ENCODE measurements at places on chromosomes 12 and 14.

DNA sequence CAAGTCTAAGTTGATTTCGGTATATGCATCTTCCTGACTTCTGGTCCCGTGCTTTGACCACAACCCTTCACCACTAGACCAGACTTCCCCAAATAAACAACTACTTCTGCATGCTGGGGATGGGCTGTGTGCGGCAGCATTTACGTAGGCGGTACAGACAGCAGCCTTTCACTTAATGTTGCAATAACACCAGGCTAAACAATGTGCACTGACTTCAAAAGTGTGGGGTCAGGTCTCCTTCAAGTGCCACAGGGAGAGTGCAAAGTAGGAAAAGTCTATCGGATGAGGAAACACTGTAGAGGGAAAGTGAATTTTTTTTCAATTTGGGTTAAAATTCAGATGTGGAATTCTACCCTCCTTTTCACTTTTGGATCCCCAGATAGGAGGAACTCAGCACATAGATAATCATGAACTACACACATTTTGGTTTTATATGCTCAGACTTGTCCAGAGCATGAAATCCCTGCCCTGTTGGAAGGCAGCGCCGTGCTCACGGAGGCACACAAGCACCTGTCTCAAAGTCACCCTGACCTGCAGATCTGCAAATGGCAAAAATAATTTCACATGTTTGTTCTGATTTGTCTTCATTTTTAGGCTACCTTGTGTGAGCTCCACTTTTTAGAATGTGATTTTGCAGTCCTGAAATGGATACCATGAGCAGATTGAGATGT, 3.6 kb upstream of the FOS start:
- DNase-seq: no peak

DNA sequence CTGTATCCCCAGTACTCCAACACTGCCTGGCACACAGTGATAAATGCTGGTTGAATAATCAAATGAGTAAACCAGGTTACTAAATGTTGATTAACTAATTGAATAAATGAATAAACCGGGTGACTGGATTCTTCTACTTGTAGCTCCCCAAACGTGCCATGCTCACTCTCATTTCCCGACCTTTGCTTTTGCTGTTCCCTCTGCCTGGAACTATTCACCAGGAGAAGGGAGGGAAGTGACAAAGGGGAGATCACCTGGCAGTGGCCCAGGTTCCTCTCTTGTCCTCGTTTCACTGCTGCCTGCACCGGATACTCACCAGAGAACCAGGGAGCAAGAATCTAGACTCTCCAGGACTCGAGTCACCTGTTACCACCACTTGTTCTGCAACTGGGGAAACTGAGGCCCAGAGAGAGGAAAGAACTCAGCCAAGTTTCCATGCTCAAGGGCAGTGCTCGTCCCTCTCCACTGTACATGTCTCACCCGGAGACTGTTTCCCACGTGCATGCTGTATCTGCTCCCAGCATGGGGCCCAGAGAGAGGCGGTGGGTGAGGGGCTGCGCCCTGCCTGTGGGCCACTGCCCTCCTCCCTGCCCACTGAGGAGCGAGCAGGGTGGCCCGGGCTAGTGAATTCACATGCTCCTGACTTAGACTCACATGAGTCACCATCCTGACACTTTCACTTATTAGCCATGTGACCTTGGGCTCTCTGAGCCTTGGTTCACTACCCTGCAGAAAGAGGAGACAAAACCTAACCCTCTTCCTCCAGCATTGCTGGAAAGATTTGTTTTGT, 17.7 kb upstream of the POP5 start:
- peak; percentile 53 for DNase-seq

DNA sequence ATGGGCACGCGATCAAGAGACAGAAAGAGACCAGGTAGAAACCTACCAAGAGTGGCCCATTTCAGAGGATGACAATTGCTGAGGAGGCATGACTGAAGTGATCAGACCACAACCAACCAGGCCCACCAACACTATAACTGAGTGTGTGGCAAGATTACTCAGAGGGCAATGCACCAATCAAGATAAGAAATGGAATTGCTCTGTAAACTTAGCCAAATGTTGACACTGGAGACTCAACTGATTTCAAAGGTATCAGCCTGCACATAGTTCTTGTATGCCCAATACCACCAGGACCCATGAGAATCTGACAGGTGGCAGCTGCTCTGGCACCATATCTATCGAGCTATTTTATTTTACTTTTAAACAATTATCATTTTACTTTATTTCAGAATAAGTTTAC, 128.9 kb downstream of the FOXN3 start:
- no peak for DNase-seq

DNA sequence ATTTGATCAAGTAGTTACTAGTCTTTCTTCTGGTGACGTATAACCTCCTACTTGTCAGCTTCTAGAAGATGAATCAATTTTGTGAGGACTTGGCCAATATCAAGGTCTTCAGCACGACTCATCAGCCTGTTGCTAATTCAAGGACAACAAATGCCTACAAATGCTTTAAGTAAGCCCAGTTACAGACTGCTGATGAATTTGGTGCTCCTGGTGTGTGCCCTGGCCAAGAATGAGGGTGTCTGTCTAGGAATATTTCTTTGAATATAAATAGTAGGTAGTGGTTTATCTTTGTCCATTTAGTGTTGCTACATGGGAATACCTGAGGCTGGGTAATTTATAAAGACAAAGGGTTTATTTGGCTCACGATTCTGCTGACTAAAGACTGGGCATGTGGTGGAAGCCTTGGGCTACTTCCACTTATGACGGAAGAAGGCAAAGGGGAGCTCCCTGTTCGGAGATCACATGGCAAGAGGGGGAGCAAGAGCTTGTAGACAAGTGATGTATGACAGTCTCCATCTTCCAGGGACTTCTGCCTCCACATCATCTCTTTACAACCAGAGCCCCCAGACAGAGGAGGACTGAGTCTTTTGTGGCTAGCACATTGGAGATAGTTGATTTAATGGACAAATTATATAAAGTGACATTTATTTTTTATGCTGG, 180.2 kb downstream of the CRADD start:
- no peak for DNase-seq

- DNase-seq: no peak
These were observed 13.6 kb downstream of the ARHGEF40 start for GRCh38 chr14:21083565-21084325.

DNA sequence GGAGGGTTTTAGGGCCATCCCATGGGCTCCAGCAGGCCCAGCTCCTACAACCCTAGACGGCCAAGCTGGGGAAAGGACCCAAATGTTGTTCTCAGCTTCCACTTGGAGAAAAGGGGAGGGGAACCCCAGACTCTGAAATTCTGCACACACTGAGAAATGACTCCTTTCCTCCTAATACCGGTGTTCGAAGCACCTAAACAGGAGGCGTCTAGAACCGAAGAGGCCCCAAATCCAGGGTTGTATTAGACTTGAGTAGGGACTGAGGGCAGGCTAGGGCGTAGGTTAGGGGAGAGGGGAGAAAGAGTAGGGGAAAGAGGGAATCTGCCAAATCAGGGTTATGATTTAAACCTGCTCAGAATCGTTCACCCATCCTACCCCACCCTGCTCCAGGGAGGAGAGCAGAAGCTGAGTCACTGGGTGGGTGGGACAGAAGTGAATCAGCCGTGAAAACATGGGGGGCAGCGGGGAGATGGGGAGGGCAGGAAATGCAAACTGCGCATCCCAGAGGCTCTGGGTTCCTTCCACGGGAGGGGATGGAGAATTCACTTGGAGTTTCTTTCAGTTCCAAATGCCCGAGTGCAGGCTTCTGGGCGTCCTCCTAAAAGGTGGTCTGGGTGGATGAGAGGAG, 1.0 kb downstream of the IGFBP6 start:
- DNase-seq: peak; percentile 26

DNA sequence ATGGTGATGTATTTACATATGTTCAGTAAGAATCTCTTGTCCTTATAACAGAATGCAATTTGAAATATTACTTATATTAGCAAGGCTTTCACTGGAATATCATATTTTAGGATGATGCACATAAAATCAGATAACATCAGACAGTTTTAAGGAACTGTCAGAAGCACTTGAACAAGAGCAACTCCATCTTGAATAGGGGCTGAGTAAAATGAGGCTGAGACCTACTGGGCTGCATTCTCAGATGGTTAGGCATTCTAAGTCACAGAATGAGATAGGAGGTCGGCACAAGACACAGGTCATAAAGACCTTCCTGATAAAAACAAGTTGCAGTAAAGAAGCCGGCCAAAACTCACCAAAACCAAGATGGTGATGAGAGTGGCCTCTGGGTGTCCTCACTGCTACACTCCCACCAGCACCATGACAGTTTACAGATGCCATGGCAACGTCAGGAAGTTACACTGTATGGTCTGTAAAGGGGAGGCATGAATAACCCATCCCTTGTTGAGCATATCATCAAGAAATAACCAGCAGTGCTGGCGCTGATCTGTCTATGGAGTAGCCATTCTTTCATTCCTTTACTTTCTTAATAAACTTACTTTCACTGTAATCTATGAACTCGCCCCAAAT, 27.6 kb upstream of the ETV6 start:
- peak; percentile 32 for DNase-seq

- no peak for DNase-seq
These were observed 281.8 kb downstream of the EGLN3 start for GRCh38 chr14:33669111-33669510.

GRCh38 chr14:95515596-95516552, 576 bp downstream of the SYNE3 start:
- DNase-seq: peak; percentile 89

DNA sequence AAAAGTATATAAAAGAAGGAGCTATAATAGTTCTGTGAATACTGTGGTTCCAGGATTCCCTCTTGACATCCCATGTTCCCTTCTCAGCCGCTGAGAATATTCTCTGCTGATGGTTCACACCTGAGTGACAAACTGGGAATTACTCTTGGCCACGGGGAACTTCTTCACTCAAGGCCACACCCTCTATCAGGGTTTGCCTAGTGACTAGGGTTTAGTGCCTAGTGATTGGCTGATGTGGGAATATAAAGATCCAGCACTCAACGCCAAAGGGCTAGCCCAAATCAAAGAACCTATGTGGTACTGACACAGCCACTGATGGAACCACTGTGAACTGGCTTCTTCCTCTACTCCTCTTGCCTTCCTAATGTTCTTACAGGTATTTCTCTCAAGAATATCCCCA, 248.4 kb downstream of the ASCL1 start:
- DNase-seq: no peak

DNA sequence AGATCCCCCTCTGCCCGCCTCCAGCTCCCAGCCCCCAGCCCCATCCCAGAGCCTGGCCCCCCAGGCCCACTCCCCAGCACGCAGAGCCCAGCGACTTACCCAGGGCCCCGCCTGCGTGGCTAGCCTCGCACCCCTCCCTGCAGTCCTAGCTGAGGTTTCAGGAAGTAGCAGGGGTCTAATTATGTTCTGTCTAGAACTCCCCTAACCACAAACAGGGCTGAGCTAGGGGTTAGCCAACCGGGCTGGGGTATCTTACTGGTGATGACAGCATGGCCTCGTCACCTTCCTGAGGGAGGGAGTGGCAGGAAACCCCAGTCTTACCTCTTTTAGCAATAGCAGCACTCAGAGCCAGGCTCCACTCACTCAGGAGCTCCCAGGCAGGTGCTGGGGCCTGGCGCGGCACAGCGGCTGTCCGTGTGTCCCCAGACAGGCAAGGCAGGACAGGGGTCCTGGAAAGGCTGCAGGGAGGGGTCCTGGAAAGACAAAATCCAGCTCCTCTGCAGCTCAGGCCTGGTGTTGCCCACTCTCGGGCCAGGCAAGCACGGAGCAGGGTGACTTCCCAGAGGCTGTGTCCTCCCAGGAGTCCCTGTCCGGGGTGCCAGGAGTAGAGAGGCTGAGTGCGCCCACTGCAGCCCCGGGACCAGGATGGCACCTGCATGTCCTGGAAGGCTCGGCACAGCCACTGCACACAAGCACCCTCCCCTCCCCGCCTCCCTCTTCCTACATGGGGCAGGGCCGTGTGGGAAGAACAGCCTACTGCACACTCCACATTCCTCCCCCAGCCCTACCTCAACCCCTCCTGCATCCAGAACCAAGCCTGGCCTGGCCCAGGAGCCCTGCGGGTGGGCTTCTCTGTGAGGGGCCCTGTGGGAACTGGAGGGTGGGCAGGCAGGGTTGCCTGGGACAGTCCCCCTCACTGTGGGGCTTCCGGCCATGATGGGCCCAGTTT, at the start of gene GPR132:
Gene GPR132 (minus strand): TSS at position 151 of the 949 bp plus-strand sequence. CDS start 10,010 bp downstream, outside the sequence.
- DNase-seq: peak; percentile 93

- no peak for DNase-seq
These were observed 67.4 kb downstream of the ADGRD1 start for GRCh38 chr12:131021154-131021541.

DNA sequence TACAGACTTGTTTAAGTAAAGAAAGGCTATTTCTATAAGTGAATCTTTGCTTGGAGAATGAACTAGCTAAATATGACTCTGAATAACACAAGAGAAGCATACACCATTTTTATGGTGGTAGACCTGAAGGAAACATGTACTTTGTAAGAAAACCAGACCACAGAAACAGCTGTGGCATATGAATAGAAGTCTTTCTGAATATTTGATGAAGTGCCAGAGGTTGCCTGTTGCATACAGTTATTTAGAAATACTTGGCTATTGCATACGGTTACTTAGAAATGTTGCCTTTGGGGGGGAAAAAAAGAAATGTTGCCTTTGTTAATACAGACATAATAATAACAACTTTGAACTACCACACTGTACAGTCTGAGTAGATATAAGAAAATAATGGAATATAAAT, 16.8 kb upstream of the LEMD3 start:
- DNase-seq: no peak

DNA sequence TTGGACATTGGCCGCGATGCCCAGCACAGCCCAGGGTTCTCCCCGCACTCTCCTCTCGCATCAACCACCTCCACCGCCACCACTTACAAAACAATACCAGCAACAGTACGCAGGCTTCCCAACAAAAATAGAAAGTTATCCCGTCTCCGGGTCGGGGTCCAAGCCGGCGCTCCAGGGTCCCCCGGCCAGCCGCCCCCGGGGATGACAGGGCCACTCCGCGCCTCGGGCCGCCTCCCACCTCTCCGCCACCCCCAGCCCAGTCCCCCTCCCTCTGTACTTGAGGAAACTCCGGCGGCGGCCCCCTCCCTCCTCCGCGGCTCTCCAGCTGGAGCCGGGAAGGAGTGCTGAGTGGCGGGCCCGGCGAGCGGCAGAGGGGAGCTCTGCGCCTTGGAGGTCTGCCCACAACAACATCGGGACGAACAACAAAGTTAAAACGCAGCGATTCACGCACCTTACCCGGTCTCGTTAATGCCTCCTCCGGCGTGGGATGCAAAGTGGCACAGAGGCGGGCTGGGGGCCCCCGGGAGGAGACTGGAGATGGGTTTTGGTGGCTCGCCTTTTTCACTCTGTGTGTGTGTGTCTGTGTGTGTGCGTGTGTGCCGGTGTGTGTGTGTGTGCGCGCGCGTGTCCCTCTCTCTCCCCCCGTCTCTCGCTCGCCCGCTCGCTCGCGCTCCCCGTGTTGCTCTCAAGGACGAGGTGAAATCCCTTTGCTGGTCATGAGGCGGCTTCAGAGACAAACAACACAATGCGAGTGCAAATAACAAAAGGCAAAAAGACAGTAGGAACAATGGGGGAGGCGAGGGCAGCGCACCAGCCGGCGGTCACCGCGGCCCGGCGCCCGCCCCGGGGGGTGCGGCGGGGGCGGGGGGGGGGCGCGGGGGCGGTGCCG, 386.8 kb downstream of the BCAT1 start:
- peak; percentile 13 for DNase-seq

- DNase-seq: no peak
These were observed 11.1 kb downstream of the GLIPR1L1 start for GRCh38 chr12:75345531-75345930.

- no peak for DNase-seq
These were observed 208.6 kb downstream of the SLC38A4 start for GRCh38 chr12:46617167-46617566.

- no peak for DNase-seq
These were observed 6.0 kb upstream of the CALCOCO1 start for GRCh38 chr12:53733051-53733806.

GRCh38 chr12:126762150-126762549, 1504.8 kb upstream of the TMEM132C start:
- no peak for DNase-seq

- no peak for DNase-seq
These were observed 11.2 kb upstream of the SH2B3 start for GRCh38 chr12:111394480-111394879.
